Cerebellar nuclear complex (tissue), 1 donor: ENCODE measurements at places on chromosomes 1 and 21.

DNA sequence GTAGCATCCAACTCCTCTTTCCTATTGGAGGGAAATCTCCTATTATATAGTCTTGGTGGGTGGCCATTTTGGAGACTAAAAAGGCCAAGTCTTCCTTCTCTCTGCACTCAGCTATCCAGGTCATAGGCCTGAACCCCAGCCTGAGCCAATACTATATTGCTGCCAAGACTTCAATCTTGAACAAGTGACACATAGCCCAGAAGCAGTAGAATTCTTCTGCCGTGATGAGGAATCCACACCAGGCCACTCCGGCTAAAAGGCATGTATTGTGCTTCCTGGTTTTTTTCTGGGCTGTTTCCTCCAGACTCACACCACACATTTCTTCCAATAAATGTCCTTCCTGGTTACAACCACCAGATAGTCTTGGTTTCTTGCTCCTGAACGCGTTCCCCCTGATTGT lies 43.0 kb downstream of the ATF3 start:
- no peak for DNase-seq

GRCh38 chr1:200096774-200097173 lies 69.3 kb downstream of the NR5A2 start:
- no peak for DNase-seq

DNA sequence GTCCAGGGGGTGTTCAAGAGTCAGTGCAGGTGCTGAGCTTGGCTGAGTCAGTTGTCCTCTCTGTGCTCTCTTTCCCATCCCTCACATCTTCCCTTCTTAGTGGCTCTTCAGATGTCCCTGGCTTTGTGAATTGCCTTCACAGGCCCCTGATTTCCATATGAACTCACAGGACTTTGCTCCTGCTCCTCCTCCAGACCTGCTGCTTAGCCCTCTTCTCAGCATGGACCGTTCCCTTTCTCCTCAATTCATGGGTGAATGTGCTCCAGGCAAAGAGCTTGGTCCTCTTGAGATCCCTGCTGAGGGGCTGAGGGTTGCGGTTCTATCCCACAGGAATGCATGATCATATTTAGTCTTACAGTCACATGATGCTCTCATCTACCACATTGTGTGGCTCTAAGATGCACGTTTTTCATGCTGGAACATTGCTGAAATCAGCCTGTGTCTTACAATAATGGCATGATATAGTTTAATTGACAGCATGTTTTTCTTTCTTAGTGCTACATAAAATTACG lies 30.5 kb downstream of the CACNA1E start:
- DNase-seq: no peak

- DNase-seq: no peak
These were observed 1.2 kb downstream of the SH3GLB1 start for GRCh38 chr1:86705665-86705985.

- DNase-seq: no peak
These were observed 17.4 kb upstream of the PDE9A start for GRCh38 chr21:42635848-42636519.

DNA sequence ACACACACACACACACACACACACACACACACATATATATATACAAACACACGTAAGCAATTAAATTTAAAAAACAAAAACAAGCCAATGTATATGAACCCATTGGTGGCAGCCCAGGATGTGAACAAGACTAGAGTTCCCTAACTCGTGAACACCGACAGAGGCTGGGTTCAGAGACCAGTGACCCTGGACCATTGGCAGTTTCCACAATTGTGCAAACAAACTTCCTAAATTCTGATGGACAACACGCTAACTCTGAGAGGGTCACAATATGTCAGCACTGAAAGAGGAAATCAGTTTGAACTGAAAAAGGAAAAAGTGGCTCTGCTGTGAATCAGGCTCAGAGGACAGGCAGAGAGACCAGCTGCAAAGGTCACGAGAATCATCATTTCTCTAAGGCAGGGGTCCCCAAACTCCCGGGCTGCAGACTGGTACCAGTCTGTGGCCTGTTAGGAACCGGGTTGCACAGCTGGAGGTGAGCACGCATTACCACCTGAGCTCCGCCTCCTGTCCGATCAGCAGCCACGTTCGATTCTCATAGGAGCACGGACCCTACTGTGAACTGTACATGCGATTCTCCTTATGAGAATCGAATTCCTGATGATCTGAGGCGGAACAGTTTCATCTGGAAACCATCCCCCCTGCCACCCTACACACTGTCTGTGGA lies 50.5 kb upstream of the ERO1B start:
- no peak for DNase-seq

GRCh38 chr1:100456880-100457279 lies 81.1 kb upstream of the GPR88 start:
- DNase-seq: no peak

DNA sequence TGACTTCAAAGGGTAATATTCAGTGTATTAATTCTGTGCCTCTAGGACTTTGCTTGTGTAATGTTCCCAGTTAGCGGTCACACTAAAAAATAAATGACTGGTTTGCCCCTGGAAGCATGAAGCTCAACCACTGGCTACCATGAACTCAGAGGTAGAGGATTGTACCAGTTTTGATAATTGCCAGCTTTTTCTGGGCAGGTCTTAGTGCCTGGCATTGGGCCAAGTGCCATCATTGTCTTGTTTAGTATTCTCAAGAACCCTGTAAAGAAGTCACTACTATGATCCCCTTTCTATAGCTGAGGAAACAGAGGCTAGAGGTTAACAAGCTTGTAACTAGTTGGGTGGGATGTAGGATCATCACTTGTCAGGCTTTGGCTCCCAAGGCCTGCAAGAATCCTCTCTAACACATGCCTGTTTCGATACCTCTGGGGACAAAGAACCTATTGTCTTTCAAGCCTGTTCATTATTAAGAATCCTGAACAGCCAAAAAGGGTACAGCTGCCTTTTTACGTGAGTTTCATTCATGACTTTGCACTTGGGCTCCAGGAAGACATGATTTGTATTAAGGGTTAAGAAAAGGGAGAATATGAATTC lies 121.9 kb upstream of the JUN start:
- no peak for DNase-seq

GRCh38 chr1:53280496-53280895 lies 42.2 kb upstream of the MAGOH start:
- DNase-seq: no peak

- DNase-seq: no peak
These were observed 591.2 kb upstream of the PTBP2 start for GRCh38 chr1:96130432-96130831.

GRCh38 chr1:223209293-223209898 lies 66.3 kb upstream of the TLR5 start:
- DNase-seq: no peak

- DNase-seq: no peak
These were observed 31.8 kb downstream of the DIPK1A start for GRCh38 chr1:92929461-92929860.

- no peak for DNase-seq
These were observed 56.9 kb downstream of the TBCE start for GRCh38 chr1:235424092-235424491.

- DNase-seq: no peak
These were observed 23.9 kb upstream of the PBX1 start for GRCh38 chr1:164534863-164535610.

GRCh38 chr1:55171694-55172093 lies 43.5 kb downstream of the USP24 start:
- DNase-seq: no peak

- DNase-seq: no peak
These were observed 269.5 kb upstream of the ZRANB2 start for GRCh38 chr1:71350330-71350729.

DNA sequence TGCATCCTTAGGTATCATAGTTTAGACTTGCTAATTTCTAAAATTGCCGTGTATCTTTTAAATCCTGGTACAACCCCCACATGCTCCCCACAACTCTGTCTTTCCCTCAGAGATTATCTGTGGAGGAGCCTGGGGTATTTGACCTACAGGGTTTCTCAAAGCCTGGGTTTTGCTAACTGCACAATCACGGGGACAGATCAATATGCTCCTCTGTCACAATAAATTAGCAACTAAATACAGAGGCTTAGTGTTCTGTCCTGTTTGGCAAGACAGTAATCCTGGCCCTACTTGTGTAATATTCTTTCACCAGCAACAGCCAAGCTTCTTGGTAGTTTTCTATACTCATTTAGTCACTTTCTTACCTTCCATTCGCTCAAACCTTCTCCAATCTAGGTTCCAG lies 8.5 kb downstream of the ECHDC2 start:
- DNase-seq: no peak

GRCh38 chr1:234602334-234603220 lies 7.4 kb downstream of the IRF2BP2 start:
- no peak for DNase-seq

DNA sequence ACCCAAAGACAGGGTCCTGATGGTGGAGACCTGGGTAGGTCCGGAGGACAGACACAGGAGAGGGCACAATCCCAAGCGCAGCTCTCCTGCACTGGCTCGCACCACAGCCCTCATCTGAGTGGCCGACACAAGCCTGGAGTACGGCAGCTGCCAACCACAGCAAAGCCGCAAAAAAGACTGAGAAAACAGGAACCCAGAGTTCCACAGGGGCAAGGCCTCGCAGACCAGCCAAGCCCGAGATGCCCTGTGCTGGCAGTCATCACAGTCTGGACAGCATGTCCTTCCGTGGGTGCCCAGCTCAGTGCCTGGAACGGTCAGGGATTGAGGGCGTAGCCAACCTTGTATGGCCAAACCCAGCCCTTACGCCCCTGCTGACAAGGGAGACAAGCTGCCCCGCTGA lies 11.4 kb downstream of the ZBTB48 start:
- no peak for DNase-seq

DNA sequence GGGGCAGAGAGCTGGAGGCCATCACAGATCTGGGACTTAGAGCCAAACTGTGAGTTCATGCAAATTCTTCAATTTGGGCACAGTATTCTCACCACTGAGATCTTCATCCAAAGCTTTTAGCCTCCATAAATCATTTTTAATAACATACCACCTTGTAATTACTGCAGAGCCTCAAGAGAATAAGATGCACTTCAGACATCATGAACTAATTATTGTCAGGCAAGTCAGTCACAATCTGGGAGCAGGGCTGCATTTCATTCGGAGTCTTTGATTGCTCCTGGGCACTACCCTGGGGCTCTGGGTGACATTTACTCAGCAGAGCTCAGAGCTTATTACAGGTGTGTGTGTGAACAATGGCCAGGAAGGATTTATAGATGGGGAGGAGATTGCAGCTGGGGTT lies 623.7 kb downstream of the PTPRU start:
- DNase-seq: no peak

DNA sequence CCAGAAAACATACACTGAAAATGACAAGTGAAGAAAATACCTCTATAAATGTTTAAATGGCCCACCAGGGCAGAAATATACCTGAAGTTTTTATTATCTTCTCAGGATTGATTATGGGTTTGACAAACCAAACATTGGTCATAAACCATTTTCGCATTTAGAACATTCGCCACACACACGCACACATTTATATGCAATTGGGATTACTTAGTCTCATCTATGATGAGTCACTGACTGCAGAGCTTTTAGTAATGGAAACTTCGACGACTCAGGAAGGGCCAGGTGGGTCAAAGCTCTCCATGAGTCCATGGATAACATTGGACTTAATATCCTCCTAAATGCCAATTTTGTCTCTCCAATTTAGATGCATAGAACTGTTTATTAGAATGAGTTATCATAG lies 16.9 kb downstream of the NRDC start:
- no peak for DNase-seq

- no peak for DNase-seq
These were observed 178.4 kb upstream of the EDN2 start for GRCh38 chr1:41662765-41663437.

DNA sequence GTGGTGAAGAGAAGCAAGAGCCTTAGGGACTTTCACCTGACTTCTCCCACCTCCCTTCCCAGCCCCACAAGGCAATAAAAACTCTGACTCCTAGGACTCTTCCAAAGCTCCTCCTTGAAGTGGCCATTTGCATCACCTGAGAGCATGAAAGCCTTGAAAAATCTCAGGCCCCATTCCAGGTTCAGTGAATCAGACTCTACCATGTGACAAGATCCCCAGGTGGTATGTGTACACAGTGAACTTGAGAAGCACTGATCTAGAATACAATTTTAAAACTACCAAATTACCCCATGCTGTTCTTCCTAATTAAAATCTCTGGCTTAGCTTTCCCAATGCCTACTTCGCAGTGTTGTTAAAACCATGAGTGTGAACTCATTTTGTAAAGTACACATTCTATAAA lies 195.1 kb upstream of the SAMSN1 start:
- no peak for DNase-seq

- DNase-seq: no peak
These were observed 27.6 kb upstream of the SLC16A1 start for GRCh38 chr1:112983537-112984131.
